ENCODE measurements at places on chromosomes 3 and 15.

DNA sequence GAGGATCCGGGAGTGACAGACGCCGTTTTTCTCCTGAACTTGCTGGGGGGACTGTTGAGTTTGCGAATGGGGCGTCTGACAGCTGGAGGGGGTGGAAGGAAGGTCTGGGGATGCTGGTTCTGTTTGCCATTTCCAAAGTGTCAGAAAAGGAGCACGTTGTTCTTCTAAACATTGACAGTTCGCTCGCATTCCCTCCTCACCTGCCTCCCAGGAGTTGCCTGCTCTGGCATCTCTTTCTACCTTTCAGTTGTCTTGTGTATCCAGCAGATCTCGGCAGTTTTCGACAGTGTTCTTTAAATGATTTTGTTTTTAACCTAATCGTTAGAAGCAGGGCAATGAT is 829 bp downstream of the SELENOT start:
- DNase-seq = no peak

- DNase-seq = peak; percentile 71
Observed at GRCh38 chr3:127574880-127575878, 15.4 kb downstream of the TPRA1 start.

GRCh38 chr15:73414876-73415275 is 28.1 kb upstream of the REC114 start:
- DNase-seq = no peak

DNA sequence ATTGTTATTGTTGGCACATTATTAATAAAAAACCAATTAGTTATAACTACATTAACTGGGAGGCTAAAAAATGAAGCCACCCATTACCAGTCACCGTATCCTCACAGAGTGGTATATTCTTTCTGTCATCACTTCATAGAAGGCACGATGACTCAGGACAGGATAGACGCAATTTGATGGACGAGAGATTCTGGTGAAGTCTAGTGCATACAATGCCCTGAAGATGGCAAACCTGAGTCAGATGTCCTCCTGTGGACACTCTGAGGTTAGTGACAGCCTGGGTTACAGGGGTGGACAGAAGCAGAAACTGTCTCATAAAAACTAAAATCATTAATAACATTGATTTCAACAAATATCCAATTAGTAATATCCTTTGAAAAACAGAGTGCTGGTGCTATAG is 150.3 kb downstream of the SLC9A9 start:
- DNase-seq = no peak

- DNase-seq = peak; percentile 21
Observed at GRCh38 chr3:56593455-56594158, 36.6 kb downstream of the CCDC66 start.

DNA sequence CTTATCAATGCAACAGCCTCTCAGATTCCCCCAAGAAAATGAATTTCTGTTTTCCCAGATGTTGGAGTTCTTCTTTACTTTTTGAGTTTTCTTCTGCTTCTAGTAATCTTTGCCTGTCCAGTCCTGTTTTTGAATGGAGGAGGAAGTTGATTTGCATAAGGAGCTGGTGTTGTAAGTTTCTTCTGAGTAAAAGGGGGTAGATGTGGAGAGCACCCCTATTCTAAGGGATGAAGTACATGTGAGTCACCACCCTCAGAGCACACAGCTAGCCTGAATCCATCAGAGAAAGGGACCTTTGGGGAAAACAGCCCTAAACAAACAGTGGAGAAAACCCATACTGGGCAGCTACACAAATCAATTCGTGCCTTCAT is 34.5 kb downstream of the ACAA1 start:
- DNase-seq = no peak

DNA sequence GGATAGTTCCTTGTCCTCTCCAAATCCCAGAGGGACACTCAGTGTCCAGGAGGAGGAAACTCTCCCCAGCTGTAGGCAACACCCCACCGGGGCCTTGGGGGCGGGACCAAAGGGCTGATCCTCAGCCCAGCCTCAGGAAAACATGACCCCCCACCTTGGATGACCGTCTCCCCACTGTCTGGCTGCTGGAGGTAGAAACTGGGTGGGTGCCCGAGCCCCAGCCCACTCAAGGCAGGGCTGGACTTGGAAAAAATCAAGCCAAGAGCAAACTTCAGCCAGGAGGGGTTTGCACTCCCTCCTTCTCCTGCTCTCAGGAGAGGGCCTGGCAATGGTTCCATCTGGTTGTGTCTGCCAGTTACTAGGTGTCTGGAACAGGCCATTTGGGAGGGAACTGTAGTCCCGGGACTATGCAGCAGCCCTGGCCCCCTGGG is 3.6 kb upstream of the RASL12 start:
- no peak for DNase-seq

DNA sequence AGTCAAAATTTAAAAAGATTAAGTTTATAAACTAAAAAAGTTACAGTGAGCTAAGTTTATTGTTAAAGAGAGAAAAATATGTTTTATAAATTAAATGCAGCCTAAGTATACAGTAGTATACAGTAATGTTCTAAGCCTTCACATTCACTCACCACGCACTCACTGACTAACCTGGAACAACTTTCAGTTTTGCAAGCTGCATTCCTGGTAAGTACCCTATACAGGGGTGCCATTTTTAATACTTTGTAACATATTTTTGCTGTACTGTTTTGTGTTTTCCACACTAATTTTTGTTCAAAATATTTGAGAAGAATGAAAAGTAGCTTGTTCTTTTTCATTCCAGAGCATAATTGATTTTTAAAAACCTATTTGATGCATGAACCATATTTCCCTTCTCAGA is 524.9 kb downstream of the RBMS3 start:
- DNase-seq = no peak

DNA sequence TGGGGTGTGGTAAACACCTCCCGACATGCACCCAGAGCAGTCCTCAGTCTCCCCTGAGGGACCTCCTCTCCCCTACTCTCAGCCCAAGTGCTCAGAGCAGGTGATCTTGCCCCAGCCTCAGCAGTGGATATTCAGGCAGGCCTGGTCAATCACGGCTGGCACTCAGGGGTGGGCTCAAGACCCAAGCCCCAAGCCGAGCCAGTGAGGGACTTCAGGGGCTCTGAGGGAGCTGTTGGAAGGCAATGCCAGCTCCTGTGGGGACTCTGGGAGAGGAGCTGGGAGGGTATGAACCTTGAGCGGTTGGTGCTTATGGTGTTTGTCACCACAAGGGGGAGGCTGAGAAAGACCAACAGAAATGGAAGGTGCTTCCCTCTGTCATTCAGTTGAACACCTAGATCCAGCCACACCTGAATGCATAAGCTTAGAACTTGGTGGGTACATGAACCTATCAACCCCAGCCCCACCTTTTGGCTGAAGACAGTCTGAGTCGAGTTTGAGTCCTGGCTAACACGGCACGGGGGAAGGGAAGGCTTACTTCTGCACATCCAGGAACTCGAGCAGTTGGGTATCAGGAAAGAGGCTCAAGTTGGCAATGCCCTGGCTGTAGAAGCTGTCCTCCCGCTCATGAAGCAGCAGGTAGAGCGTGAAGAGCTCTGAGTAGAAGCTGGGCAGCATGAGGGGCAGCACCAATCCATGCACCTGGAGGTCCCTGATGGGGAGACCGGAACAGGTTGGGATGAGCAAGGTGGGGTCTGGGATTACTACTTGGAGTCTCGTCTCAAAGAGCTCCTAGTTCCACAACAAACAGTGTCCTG is 19.2 kb downstream of the ALS2CL start:
- no peak for DNase-seq

DNA sequence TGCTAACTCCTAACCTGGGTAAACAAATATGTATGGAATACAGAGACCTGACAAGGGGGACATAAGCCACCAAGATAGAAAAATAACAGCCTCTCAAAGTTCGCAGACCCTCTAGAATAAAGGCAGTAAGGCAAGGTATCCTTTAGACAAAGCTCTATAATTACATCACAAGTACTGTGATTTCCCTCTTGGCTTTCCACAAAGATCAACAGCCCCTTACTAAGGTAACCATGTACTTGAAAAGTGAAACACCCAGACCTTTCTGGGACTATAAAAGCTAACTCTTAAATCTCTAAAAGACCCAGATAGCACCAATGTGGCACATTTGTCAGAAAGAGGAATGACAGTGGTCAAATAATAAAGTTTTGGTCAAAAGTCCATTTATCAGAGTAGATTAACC is 51.9 kb downstream of the TBL1XR1 start:
- DNase-seq = no peak
